ENCODE measurements at places on chromosomes 4 and X. TPM values are rescaled to one million over a fixed set of nuclear protein-coding genes. Genes with fewer than 3 reads are reported as not detected.

The OPRPN gene
- not detected for total RNA-seq

The GPR50 gene
- total RNA-seq: not detected

GRCh38 chrX:155115174-155115819 is 44.0 kb downstream of the BRCC3 start:
- peak; percentile 0 for DNase-seq

The SLC6A14 gene
- 0.69 TPM for total RNA-seq

The MAGEA6 gene
- not detected for total RNA-seq

- no peak for DNase-seq
Observed at GRCh38 chr4:157997296-157997695, 175.5 kb downstream of the GASK1B start.
